ENCODE measurements at places on chromosomes 1 and 21.

DNA sequence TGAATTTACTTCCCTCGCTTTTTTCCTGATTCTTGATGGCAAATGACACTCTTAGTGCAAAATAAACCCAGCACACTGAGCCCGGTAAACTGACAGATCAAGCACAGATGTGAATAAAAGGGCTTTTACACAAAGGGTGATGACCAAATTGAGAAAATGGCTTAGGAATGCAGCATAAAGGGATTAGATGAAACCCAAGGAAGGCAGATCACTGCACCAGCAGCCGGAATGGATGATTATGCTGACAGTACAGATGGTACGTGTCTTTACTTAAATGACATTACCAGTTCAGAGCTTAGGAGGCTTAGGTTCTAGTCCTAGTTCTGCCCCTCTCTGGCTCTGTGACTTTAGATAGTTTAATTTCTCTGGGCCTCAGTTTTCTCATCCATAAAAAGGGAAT is 12.0 kb downstream of the PKP1 start:
- DNase-seq, result no peak

GRCh38 chr1:88549536-88549935 is 134.5 kb upstream of the PKN2 start:
- no peak for DNase-seq

GRCh38 chr1:245915841-245916240 is 591.2 kb downstream of the SMYD3 start:
- no peak for DNase-seq

GRCh38 chr21:45436351-45437065 is 31.5 kb downstream of the COL18A1 start:
- DNase-seq, result no peak

DNA sequence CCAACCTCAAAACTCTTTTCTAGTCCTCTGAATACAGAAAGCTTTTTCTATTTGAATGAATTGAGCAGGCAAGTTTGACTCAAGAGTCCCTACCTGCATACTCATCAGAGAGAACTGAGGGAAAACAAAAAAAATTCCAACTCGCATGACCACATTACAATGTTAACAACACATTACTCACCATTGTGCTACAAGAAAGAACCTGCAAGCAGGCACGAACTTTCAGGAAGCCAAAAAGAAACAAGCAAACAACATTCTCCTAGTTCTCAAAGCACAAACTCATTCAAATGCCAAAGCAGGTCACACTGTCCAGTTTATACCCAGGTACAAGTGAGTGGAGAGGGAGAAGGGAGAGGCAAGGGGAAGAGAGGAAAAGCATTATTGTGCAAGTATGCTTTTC is 14.6 kb downstream of the OTUD7B start:
- no peak for DNase-seq

- no peak for DNase-seq
Measured at GRCh38 chr1:100862591-100862990, 32.1 kb downstream of the EXTL2 start.

GRCh38 chr1:94154989-94155388 is 34.0 kb upstream of the ABCA4 start:
- DNase-seq, result no peak

DNA sequence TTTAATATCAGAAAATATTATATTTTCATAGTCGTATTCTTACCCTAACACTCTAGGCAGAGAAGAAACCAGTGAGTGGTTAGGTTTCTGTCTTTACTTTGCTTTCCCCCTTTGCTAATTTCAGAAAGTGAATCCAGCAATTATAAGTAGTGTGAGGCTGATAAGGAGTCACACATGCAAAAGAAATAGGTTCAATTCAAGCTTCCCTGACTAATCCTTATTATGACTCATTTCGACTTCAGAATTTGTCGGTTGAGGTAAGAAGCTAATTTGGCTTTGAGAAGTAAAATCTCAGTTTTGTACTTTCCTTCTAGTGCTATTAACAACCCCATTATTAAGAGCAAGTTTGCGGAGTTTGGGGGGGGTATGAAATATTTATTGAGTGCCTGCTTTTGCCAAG is 22.4 kb downstream of the ESRRG start:
- no peak for DNase-seq

GRCh38 chr1:157517016-157517415 is 35.3 kb downstream of the FCRL5 start:
- DNase-seq, result no peak

DNA sequence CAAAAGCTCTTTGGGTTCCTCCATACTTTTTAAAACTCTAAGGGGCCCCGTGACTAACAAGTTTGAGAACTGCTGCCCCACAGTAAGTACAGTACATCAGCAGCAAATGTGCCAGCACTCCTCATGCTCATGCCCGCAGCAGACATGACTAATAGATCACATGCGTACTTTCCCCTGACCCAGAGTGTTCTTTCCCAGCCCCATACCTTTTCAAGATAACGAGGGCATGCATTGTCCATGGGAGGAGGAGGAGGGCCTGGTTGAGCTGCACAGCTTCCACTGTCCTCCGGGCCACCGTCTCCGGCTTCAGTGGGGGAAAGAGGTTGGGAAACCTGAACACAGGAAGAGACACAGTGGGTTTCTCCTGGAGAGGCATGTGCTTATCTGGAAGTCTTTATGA is 45.5 kb downstream of the DHRS3 start:
- DNase-seq, result no peak

DNA sequence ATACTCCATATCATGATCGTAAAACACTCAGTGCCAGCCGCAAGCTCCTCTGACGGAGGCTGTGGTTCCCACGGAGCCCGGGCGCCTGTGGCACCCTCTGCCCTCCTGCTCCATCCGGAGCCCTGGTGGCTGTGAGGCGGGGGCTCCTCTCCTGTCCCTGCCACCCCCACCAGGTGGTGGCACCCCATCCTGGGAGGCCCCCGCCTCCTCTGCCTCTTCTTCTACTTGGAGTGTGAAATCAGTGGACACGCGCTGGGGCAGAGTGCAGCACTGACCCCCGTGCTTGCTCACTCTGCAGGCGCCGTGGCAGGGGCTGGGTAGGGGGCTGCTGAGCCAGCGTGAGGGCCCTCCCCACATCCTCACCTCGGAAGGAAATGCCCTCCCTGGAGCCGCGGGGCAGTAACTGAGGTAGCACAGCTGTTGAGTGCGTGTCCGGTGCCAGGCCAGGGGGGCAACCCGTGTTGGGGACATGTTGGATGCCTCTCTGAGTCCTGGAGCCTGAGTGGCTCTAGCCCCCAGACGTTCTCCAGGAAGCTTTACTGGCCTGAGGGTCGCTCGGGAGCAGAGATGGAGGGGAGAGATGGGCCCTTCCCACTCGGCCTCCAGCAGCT is 58.7 kb upstream of the ABCG1 start:
- no peak for DNase-seq

DNA sequence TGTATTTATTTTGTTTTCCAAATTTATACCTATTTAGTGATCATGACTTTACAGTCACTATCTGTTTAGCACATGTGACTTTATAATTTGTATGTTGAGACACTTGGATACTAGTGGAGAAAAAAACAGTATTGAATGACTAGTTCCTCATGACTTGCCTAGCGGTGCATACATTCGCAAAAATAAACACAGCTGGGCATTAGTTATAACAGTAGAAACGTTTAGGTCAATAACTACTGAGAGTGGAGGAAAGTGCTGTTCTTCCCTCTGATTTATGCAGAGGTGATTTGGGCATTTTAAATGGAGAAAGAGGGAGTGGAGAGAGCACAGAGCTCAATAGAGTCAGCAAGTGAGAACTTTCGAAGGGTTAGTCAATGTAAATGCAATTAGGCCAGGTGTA is 1679.0 kb upstream of the B3GALT2 start:
- DNase-seq, result no peak

GRCh38 chr1:61089741-61090140 is 7.4 kb downstream of the NFIA start:
- no peak for DNase-seq

DNA sequence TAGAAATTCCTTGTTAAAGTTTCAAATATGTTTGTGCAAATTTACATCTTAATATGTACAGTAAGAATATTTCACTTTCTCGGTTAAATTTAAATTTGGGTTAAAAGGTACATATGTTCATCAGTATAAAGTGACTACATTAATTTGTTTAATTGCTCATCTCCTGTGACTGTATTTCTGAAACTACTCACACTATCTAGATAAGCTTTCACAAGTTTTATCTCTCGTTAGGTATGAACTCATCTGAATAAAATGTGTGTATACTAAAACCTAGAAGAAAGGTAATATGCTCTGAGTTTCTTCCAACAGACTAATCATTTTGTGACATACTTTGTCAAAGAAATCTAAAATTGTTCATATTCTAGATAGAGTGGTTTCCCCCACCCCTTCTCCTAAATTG is 150.7 kb downstream of the PATJ start:
- DNase-seq, result no peak

- DNase-seq, result no peak
Measured at GRCh38 chr1:39960431-39960958, 5.5 kb downstream of the MFSD2A start.

DNA sequence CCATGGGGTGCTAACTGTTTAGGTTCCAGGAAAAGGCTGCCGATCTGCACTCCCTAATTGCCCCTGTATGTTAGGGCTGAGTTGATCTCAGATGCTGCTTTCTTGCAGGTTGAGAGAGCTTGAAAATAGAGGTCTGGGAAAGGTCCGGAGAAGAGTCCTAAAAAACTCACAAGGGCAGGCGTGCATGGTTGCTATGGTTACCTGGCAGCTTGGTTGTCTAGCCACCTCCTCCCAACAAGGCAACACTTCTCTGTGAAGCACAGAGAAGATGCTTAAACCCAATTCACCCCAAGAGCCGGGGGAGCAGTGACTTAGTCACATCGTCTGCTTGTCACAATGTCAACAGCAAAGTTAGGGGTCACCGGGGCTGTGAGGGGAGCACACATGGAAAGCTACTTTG is 31.0 kb upstream of the LRRC52 start:
- DNase-seq, result no peak
